ENCODE measurements at places on chromosomes 4 and X.
A peak's percentile ranks its signal among the peaks of the same experiment; 100 is the strongest.

DNA sequence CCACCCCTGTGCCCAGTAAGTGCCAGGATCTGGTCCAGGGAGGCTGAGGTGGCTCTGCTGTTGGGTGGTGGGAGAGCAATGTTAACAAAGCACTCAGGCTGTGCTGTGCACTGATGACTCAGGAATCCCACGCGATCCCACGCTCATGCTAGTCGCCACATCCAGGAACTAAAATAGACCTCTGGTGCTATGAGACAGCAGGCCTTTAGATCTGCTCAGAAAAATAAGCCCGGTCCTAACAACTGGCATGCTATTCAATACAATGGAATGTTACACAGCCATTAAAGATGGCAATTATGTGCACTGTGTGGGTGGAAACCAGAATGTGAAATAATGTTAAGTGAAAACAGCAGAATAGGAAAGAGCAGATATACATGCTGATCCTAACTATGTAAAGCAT is 26.0 kb downstream of the ARL13A start:
- no peak for DNase-seq

DNA sequence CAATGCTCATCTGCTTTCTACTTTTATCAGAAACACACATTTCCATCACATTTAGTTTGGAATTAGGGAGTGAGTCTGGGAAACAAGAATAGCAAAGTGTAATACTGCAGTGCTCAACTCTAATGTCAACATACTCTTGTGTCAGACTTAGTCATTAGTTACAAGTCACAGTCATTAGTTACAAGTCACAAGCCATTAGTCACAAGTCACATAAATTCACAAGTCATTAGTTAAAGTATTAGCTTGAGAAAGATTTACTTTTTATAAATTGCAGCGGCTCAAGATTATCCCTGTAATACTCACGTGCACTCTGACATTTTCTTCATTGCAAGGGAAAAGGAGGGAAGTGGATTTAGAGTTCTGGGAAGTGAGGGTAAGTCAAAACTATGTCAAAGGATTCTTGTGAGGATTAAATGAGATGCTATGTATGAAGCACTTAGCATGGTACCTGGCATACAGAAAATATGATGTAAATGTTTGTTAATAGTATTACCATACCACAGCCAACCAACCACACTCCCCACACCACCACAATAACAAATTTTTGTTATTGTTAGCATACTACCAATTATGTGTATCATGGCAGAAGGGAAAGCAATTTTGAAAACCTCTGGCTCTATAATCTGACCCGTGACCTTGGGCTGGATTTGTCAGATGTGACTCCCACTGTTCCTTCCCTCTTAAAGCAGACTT is 116.6 kb downstream of the ARHGAP24 start:
- no peak for DNase-seq

- DNase-seq, result no peak
These were observed 2051.3 kb downstream of the PCDH7 start for GRCh38 chr4:32771491-32771890.

GRCh38 chr4:106019771-106020170 is 124.5 kb downstream of the NPNT start:
- no peak for DNase-seq

DNA sequence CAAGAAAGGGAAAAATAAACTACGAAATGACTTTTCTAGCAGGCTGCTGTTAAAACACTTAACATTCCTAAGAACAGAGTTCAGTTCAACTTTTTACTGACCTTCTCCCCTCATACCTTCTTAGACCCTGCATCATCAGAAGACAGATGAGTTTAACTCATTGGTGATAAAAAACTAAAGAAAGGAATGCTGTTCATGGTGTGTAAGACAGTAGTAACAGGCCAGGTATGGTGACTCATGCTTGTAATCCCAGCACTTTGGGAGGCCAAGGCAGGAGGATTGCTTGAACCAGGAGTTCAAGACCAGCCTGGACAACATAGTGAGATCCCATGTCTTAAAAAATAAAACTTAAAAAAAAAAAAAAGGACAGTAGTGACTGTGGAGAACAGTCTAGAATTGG is 16.2 kb downstream of the RBM47 start:
- DNase-seq, result no peak

GRCh38 chrX:7092543-7092942 is 55.0 kb upstream of the STS start:
- no peak for DNase-seq

GRCh38 chr4:101973361-101973760 is 182.8 kb downstream of the BANK1 start:
- no peak for DNase-seq

GRCh38 chr4:48944756-48945241 is 38.2 kb upstream of the OCIAD2 start:
- no peak for DNase-seq

GRCh38 chrX:2984342-2984741 is 22.0 kb upstream of the ARSH start:
- no peak for DNase-seq

- DNase-seq, result peak; percentile 7
These were observed 33.9 kb downstream of the WDR1 start for GRCh38 chr4:10082459-10083272.

GRCh38 chrX:108439426-108439942 is at the start of gene COL4A5:
Gene COL4A5, plus strand, starts transcription at chrX:108439838. Its CDS starts 288 bp downstream, at chrX:108440126.
- DNase-seq, result peak; percentile 53

DNA sequence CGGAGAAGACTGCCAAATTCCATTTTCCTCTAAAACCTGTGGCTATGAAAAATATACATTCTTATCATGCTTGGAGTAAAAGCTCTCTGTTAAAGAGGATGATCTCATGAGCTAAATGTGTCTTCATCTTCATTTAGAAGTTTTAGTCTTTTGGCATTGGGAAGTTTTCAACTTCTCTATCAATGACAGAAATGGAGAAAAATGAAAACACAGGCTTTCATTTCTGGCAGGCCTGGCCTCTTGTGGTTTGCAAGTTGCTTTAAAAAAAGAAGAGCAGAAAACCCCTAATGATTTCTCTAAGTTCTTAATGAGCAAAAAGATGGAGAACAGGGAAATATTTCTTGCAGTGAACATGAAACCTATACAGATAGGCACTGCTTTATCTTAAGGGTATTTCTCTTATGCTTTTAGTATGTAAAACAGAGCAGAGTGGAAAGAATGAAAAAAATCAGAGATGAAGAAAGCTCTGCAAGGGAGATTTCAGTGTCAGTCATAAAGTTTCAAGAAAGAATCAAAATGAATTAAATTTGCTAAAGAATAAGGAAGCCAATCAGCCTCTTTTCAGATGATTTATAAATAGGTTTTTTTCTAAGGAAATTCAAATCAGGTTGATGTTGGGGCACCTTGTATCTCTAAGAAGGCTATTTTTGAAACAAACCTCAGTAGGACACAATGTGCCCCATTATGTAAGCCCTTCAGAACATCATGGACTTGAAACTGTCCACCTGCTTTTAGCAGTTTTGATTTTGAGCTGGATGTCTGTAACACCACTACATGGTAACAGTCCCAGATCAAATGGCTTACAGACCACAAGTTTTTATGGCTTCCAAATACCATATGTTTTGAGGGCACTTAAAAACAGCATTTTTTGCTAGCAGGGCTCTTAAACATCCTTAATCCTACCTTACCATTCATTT is 225.0 kb downstream of the GRIA3 start:
- no peak for DNase-seq

DNA sequence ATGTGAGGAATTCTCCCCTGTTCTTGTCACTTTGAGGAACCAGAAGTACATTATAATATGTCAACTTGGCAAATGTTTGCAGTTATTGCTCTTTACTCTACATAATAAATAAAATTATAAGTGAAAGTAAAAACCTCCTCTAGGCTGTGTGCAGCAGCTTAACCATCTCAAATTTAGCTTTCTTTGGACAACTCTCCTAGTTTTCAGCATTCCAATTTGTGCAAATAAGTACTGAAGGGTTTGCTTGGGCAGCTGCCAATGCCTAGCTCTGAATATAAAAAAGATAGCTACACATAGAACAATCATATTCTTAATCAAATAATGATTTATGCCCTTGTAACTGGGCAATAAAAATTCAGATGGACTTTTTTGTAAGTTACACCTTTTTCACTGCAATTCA is 82.5 kb downstream of the GASK1B start:
- DNase-seq, result no peak

- no peak for DNase-seq
These were observed 323.2 kb upstream of the PCDH7 start for GRCh38 chr4:30396772-30397475.

GRCh38 chrX:70485466-70485865 is 40.8 kb downstream of the DLG3 start:
- no peak for DNase-seq

GRCh38 chrX:71955530-71956120 is 45.0 kb downstream of the NHSL2 start:
- no peak for DNase-seq

Measured in right hindlimb (tissue), 1 donor.